Lower lobe of right lung (tissue), 2 donors: ENCODE measurements at places on chromosomes 5 and 9. TPM values are rescaled to one million over a fixed set of nuclear protein-coding genes. Genes with fewer than 3 reads are reported as not detected.
A peak's percentile ranks its signal among the peaks of the same experiment; 100 is the strongest.

DNA sequence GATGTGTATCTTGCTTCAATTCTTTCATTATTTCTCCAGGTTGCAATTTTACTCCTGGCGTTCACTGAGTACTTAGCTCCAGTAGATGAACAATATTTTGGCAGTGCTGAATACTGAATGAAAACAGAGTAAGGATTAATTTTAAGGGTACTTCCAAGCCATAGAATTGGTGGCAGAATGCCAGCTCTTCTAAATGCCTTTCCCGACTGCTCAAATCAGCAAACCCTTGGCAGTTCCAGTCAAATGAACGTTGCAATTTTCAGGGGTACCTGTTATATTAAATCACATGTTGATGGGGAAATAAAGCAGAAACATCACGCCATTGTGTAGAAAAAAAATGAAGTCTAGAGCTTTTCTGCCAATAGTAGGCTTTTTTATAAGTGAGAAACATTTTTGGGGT is 282.4 kb upstream of the RPS23 start:
- H3K4me1 ChIP-seq, result no peaks in the 10 kb centered on the region
- no peaks in the 10 kb centered on the region for H3K27me3 ChIP-seq
- H3K36me3 ChIP-seq, result no peaks in the 10 kb centered on the region
- no peak overlapping the region for H3K27ac ChIP-seq
- DNase-seq, result no peak

DNA sequence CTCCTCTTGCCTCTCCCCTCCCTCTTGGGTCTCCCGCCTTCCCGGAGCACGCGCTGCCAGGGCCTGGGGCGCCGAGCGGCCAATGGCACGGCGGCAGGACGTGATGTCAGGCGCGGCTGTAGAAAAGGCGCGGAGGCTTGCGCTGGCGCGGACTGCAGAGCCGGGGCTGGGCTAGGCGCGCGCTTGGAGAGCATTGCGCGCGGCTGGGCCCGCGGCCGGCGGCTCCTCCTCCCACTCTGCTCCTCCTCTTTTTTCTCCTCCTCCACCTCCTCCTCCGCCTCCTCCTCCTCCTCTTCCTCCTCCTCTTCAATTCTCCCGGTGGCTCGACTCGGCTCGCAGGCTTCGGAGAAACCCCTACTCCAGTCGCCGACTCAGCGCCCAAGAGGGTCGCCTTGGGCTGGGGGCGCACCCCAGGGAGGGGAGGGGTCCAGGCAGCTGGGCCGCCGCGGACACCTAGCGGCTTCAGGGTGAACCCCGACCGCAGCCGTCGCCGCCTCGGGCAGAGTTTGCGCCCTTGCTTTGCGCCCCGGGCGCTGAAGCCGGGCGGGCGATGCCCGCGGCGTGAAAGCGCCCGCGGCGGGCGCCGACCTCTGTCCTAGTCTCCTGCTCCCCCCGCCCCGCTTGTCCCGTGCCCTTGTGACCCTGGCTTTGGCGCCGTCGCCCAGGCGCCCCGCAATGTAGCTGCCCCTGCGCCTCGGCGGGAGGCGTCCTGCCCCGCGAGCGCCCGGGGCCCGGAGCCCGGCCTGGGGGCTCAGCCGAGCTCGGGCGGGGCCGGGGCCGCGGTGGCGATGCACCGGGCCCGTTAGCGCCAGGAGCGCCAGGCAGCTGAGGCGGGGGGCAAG is at the start of gene LHX2:
TSS of gene LHX2 (plus strand) at position 309 of the 842 bp plus-strand sequence. CDS start 581 bp downstream, outside the sequence.
- peaks cover 100% of the 10 kb centered on the region for H3K27me3 ChIP-seq
- peaks cover 56% of the 10 kb centered on the region for H3K4me1 ChIP-seq
- H3K27ac ChIP-seq, result no peak within 1 kb of the TSS
- no peaks in the 10 kb centered on the region for H3K36me3 ChIP-seq
- DNase-seq, result no peak

DNA sequence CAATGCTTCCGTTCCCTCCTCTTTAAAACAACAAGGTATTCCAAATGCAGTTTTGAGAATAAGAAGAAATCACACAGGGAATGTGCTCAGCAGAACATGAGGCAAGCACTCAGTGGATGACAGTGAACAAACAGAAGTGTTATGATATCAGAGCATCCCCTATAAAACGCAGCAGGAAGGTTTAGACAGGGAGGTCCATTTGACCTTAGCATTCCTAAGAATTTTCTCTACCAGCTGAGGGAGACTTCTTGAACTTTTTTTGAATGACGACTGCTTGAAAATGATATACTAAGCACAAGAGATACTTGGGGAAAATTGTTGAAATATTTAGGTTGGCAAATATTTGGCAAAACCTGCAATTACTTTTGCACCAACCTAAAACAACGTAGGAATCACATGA is 3.9 kb downstream of the AMACR start:
- H3K36me3 ChIP-seq, result peaks cover 23% of the 10 kb centered on the region
- no peak for DNase-seq
- peaks cover 25% of the 10 kb centered on the region for H3K4me1 ChIP-seq
- H3K27me3 ChIP-seq, result no peaks in the 10 kb centered on the region
- no peak overlapping the region for H3K27ac ChIP-seq

DNA sequence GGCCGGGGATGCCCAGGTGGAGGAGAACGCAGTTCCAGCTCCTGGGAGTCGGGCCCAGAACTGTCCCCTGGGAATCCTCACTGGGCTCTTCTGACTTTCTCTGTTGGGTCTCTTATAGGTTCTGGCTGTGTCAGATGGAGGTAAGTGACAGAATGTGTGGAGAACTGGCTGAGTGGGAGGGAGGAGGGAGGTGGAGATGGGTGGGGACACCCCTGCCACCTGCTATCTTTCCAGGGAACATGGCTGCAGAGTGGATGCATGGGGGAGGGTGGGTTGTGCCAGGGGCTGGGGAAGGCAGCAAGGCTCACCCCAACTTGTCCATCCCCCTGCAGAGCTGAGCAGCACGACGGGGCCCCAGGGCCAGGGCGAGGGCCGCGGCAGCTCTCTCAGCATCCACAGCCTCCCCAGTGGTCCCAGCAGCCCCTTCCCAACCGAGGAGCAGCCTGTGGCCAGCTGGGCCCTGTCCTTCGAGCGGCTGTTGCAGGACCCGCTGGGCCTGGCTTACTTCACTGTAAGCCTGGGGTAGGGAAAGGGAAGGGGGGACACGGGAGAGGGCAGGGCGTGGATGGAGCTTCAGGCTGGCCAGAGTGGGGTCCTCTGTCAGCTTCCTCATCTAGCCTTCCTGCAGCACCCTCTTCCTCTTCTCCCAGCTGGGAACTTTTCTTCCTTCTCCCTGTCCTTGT is 8.3 kb downstream of the RGS14 start:
- peaks cover 10% of the 10 kb centered on the region for H3K36me3 ChIP-seq
- H3K27ac ChIP-seq, result peak overlapping the region; percentile 81
- no peaks in the 10 kb centered on the region for H3K27me3 ChIP-seq
- DNase-seq, result no peak
- H3K4me1 ChIP-seq, result peaks cover 66% of the 10 kb centered on the region

- no peak overlapping the region for H3K27ac ChIP-seq
- H3K36me3 ChIP-seq, result no peaks in the 10 kb centered on the region
- H3K4me1 ChIP-seq, result no peaks in the 10 kb centered on the region
- H3K4me3 ChIP-seq, result no peak overlapping the region
Measured at GRCh38 chr9:76044266-76044819, 153.9 kb downstream of the PCSK5 start.

Gene CCIN
- 0.18 TPM for total RNA-seq

Gene OGN
- 15.3 TPM for total RNA-seq

GRCh38 chr5:177336112-177336511 is 15.4 kb downstream of the LMAN2 start:
- H3K27ac ChIP-seq, result no peak overlapping the region
- H3K4me1 ChIP-seq, result no peaks in the 10 kb centered on the region
- peak; percentile 46 for DNase-seq

GRCh38 chr5:39191216-39191615 is 28.1 kb downstream of the FYB1 start:
- H3K4me3 ChIP-seq, result no peak overlapping the region
- H3K27me3 ChIP-seq, result no peaks in the 10 kb centered on the region
- no peaks in the 10 kb centered on the region for H3K36me3 ChIP-seq
- peaks cover 26% of the 10 kb centered on the region for H3K4me1 ChIP-seq
- H3K27ac ChIP-seq, result no peak overlapping the region

- no peak overlapping the region for H3K27ac ChIP-seq
- H3K27me3 ChIP-seq, result no peaks in the 10 kb centered on the region
- no peak overlapping the region for H3K4me3 ChIP-seq
- H3K4me1 ChIP-seq, result no peaks in the 10 kb centered on the region
- peaks cover 6% of the 10 kb centered on the region for H3K36me3 ChIP-seq
Measured at GRCh38 chr5:65790371-65791163, 68.6 kb downstream of the NLN start.

DNA sequence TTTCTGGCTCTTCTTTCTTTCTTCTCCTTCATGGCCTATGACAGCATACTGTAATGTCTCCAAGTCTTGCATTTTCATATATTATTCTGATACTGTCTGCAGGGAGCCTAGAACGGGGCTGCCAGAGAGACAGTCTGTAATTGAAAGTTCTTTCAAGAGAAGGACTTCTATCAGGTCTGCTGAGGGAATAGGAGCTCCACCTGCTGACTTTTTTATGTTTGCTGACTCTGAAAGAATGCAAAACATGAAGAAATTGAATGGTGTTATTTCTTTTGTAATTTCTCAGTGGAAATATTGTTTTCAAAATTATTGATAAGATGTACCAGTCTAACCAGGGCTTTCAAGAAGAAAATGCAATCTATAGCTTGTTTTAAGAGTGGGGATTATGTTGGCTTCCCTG is 121.9 kb upstream of the RFX3 start:
- no peak overlapping the region for H3K27ac ChIP-seq
- H3K4me3 ChIP-seq, result no peak overlapping the region
- no peaks in the 10 kb centered on the region for H3K4me1 ChIP-seq
- no peak for DNase-seq
- H3K36me3 ChIP-seq, result no peaks in the 10 kb centered on the region

DNA sequence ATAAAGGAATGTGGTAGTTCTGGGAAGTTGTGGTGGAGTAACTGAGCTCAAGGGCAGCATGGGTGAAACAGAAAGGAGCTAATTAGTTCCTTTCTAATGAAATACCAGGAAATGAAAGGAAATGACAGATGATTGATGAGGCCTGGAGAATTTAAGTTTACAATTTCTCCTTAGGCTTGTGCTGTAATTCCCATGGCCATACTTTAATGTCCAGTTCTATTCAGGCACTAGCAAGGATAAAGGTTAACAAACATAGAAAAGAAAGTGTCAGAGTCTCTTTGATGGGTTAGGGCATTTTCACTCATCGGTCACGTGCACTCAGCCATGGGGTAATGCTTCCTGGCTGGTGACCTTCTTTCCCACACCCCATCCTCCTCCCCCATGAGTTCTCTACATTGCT is 70.3 kb downstream of the CTSL start:
- H3K4me3 ChIP-seq, result no peak overlapping the region
- no peak for DNase-seq
- H3K27ac ChIP-seq, result no peak overlapping the region
- H3K4me1 ChIP-seq, result peaks cover 8% of the 10 kb centered on the region

Gene MEIKIN
- total RNA-seq, result not detected

- no peaks in the 10 kb centered on the region for H3K36me3 ChIP-seq
- H3K27me3 ChIP-seq, result peaks cover 58% of the 10 kb centered on the region
- peaks cover 12% of the 10 kb centered on the region for H3K4me1 ChIP-seq
- H3K4me3 ChIP-seq, result no peak overlapping the region
- no peak overlapping the region for H3K27ac ChIP-seq
Measured at GRCh38 chr5:135831439-135831838, 3.0 kb upstream of the SLC25A48 start.

- no peak overlapping the region for H3K4me3 ChIP-seq
- H3K27me3 ChIP-seq, result no peaks in the 10 kb centered on the region
- peaks cover 5% of the 10 kb centered on the region for H3K4me1 ChIP-seq
- no peaks in the 10 kb centered on the region for H3K36me3 ChIP-seq
Measured at GRCh38 chr9:107138261-107138992, 144.7 kb upstream of the RAD23B start.

- no peaks in the 10 kb centered on the region for H3K27me3 ChIP-seq
- no peak overlapping the region for H3K27ac ChIP-seq
- no peak overlapping the region for H3K4me3 ChIP-seq
- no peaks in the 10 kb centered on the region for H3K4me1 ChIP-seq
- peaks cover 25% of the 10 kb centered on the region for H3K36me3 ChIP-seq
Measured at GRCh38 chr5:131720714-131721113, 76.1 kb downstream of the FNIP1 start.

GRCh38 chr5:130541617-130542221 is 623.3 kb downstream of the HINT1 start:
- no peaks in the 10 kb centered on the region for H3K36me3 ChIP-seq
- DNase-seq, result no peak
- H3K4me3 ChIP-seq, result no peak overlapping the region
- H3K27me3 ChIP-seq, result no peaks in the 10 kb centered on the region

GRCh38 chr5:137393196-137393993 is 105.7 kb downstream of the SPOCK1 start:
- H3K36me3 ChIP-seq, result no peaks in the 10 kb centered on the region
- no peak overlapping the region for H3K27ac ChIP-seq
- no peaks in the 10 kb centered on the region for H3K27me3 ChIP-seq
- no peak overlapping the region for H3K4me3 ChIP-seq

Gene DPM2
- 33.7 TPM for total RNA-seq

GRCh38 chr5:34583167-34583566 is 73.0 kb upstream of the RAI14 start:
- no peak overlapping the region for H3K4me3 ChIP-seq
- no peak for DNase-seq
- no peak overlapping the region for H3K27ac ChIP-seq
- H3K36me3 ChIP-seq, result no peaks in the 10 kb centered on the region
- H3K4me1 ChIP-seq, result peaks cover 6% of the 10 kb centered on the region

DNA sequence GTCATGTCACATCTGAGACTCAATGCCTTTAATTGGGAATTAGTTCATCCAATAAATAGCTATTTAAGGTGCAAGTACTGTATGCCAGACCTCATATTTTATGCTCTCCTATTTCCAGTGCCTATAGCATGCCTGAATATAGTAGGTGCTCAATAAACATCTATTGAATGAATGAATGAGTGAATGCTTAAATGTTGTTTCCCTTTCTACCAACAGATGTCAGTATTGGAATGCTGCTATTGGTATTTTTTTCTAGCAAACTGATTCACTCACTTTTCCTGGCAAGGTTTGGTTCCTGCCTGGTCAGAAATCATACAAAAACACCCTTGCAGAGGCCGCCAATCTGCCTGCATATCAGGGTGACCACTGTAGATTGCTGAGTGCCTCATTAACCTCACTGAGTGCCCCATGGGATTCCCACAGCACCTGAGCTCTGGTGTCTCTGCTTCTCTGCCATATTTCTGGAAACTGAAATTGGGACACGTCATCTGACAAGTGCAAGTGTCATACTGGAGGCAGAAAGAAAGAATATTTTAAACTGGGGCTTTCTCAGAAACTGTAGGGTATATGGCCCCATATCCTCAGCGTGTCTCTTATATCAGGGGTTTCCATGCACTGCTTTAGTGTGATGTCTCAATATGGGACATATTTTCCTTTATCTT is 359.7 kb downstream of the TRIM32 start:
- no peak overlapping the region for H3K27ac ChIP-seq
- no peaks in the 10 kb centered on the region for H3K27me3 ChIP-seq
- no peaks in the 10 kb centered on the region for H3K4me1 ChIP-seq
- DNase-seq, result no peak
